ENCODE measurements at places on chromosomes 13 and 19. TPM values are rescaled to one million over a fixed set of nuclear protein-coding genes. Genes with fewer than 3 reads are reported as not detected.

- no peak overlapping the region for H3K27ac ChIP-seq
- DNase-seq = no peak
- no peaks in the 10 kb centered on the region for H3K27me3 ChIP-seq
- no peak overlapping the region for H3K4me3 ChIP-seq
- H3K4me1 ChIP-seq = no peaks in the 10 kb centered on the region
Measured at GRCh38 chr13:91426913-91427312, 28.5 kb downstream of the GPC5 start.

DNA sequence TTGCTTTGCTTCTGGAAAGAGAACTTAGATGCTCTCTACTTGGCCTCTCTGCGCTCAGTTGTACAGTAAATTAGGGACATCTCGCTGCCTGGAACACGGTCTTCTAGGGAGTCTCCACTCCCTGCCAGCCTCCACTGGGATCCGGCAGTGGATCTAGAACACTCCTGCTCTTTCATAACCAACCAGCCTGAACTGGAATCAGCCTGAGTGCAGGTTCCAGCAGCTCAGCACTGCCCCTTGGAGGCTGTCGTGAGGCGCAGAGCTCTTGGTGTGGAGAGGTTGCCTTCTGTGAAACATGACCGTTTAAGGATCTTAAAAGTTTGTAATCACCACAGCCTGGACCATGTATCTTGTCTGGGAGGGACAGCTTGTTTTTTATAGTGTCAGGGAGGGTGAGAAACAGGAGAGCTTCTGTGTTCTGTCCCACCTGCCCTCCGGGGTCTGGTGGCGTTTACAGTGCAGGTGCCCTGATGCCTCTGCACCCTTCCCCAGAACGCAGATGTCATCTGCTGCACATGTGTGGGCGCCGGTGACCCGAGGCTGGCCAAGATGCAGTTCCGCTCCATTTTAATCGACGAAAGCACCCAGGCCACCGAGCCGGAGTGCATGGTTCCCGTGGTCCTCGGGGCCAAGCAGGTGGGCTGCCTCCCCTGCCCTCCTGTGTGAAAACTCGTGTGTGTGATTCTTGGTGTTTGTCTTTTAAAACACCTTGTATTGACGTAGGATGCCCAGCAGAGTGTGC is 24.8 kb downstream of the UPF1 start:
- no peaks in the 10 kb centered on the region for H3K27me3 ChIP-seq
- no peak overlapping the region for H3K4me3 ChIP-seq
- DNase-seq = no peak
- no peaks in the 10 kb centered on the region for H3K4me1 ChIP-seq
- peaks cover 83% of the 10 kb centered on the region for H3K36me3 ChIP-seq
- no peak overlapping the region for H3K27ac ChIP-seq

GRCh38 chr13:95304453-95304852 is 3.2 kb upstream of the ABCC4 start:
- no peaks in the 10 kb centered on the region for H3K27me3 ChIP-seq
- peaks cover 15% of the 10 kb centered on the region for H3K4me1 ChIP-seq
- no peak overlapping the region for H3K4me3 ChIP-seq
- no peak for DNase-seq
- H3K27ac ChIP-seq = no peak overlapping the region
- no peaks in the 10 kb centered on the region for H3K36me3 ChIP-seq

DNA sequence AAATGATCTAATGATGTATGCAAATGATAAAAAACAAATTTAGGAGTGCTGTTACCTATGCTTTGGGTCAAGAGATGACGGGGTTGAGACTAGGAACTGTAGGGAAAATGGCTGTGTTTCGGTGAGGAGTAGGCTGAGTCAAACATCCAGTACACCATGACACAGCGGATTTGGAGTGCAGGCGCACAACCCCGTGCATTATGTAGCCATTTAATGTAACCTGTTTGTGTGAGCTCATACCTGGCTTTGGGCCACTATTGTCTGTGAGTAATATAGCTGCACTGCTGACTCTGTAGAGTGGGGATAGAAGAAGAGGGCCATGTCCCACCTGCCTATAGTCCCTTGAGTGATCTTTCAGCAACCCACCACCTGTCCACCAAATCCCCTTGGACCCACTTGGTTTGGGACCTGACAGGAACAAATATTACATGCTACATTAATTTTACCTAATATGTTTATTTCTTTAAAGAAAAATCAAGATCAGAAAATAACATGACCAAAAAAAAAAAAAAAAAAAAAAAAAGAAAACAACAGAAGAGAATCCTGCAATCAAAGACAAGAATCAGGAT is 95.5 kb upstream of the KLHL1 start:
- H3K36me3 ChIP-seq = no peaks in the 10 kb centered on the region
- peak; percentile 4 for DNase-seq
- no peak overlapping the region for H3K4me3 ChIP-seq
- H3K4me1 ChIP-seq = no peaks in the 10 kb centered on the region
- no peak overlapping the region for H3K27ac ChIP-seq
- H3K27me3 ChIP-seq = no peaks in the 10 kb centered on the region

- no peak for DNase-seq
- H3K4me3 ChIP-seq = no peak overlapping the region
- H3K27me3 ChIP-seq = no peaks in the 10 kb centered on the region
- H3K27ac ChIP-seq = no peak overlapping the region
- H3K4me1 ChIP-seq = no peaks in the 10 kb centered on the region
- H3K36me3 ChIP-seq = no peaks in the 10 kb centered on the region
Measured at GRCh38 chr13:76148926-76149325, 512.8 kb downstream of the LMO7 start.

- H3K36me3 ChIP-seq = peaks cover 20% of the 10 kb centered on the region
- DNase-seq = no peak
- H3K27me3 ChIP-seq = no peaks in the 10 kb centered on the region
- H3K4me1 ChIP-seq = no peaks in the 10 kb centered on the region
Measured at GRCh38 chr19:11174336-11174735, 18.8 kb upstream of the SPC24 start.

DNA sequence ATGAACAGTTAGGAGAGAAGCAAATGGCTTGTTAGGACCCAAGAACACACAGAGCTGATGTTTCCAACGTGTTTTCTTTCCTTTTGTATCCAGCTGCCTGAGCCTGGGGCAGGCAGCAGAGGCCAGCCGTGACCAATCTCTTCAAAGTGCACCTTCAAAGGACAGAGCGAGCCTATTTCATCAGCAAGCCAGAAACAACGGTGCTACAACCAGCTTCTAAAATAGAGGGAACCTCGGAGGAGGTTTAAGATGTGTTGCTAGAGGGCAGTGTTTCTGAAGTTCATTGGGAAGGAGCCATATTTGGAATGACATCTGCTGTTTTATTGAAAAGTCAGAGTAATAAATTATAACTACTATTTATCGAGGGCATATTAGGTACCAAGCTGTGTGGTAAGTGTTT is 56.2 kb upstream of the RFC3 start:
- no peak overlapping the region for H3K27ac ChIP-seq
- H3K4me1 ChIP-seq = no peaks in the 10 kb centered on the region
- no peaks in the 10 kb centered on the region for H3K36me3 ChIP-seq
- no peak overlapping the region for H3K4me3 ChIP-seq
- peak; percentile 33 for DNase-seq

DNA sequence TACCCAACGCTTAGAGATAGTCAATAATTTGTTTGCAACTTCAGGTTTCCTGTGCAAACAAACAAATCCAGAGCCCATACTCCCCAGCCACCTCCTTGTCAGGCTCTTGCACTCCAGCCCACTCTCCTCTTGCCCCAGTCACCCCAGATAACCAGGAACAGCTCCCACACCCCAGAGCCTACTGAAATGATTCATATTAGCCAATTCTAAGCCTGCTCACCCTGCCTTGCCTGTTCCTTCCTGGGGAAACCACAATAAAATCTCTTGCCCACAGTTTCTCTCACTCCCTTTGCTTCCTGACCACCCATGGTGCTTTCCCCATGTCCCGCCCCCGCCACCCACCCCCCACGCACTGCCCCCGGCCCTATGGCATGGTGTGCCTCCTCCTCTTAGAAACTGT is 3.8 kb upstream of the ACTL9 start:
- 0 out of 2 replicates have a peak, but pooled peaks cover 6% of the 10 kb centered on the region for H3K27me3 ChIP-seq
- no peaks in the 10 kb centered on the region for H3K4me1 ChIP-seq
- H3K4me3 ChIP-seq = no peak overlapping the region

ZNF71 gene
- not detected for total RNA-seq

VAV1 gene
- 20.6 TPM for total RNA-seq

DPF1 gene
- total RNA-seq = 9.7 TPM

DNA sequence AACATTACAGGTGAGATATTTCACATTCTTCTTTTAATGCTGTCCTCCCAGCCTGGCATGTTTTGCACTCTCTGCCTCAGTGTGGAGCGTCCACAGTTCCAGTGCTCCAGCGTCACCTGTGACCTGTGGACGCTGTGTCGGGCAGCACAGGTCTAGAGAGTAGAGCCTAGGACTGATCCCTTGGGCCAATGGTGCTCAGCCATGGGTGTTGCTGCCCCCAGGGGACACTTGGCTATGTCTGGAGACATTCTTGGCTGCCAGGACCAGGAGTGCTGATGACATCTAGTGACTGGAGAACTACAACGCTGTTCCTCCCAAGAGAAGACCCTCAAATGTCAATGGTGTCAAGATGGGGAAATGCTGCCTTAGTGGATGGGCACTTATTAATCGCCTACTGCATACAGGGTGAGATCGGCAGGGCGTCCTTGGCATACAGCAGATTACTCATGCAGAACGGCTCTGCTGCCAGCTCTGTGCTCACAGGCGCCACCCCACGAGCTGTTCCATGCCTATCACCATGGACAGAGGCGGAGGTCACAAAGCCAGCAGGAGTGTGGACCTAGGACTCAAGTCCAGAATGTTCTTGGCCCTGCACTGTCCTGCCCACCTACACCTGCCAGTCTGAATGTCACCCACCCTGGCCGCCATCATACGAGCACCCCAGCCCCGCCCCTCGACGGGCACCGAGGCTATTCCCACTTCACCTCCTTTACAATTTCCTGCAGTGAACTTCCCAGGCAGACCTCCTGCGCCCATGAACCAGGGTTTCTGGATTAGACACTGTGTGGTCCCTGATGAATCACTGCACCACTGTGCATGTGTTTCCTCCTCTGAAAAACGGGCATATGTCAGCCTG is 13.9 kb upstream of the MADCAM1 start:
- no peaks in the 10 kb centered on the region for H3K27me3 ChIP-seq
- no peak overlapping the region for H3K4me3 ChIP-seq
- H3K27ac ChIP-seq = no peak overlapping the region

IL17D gene
- total RNA-seq = 0.25 TPM

- H3K4me1 ChIP-seq = peaks cover 30% of the 10 kb centered on the region
- H3K27ac ChIP-seq = no peak overlapping the region
- H3K36me3 ChIP-seq = no peaks in the 10 kb centered on the region
- DNase-seq = peak; percentile 77
- no peak overlapping the region for H3K4me3 ChIP-seq
Measured at GRCh38 chr13:95535243-95535642, 17.3 kb upstream of the CLDN10 start.

DNA sequence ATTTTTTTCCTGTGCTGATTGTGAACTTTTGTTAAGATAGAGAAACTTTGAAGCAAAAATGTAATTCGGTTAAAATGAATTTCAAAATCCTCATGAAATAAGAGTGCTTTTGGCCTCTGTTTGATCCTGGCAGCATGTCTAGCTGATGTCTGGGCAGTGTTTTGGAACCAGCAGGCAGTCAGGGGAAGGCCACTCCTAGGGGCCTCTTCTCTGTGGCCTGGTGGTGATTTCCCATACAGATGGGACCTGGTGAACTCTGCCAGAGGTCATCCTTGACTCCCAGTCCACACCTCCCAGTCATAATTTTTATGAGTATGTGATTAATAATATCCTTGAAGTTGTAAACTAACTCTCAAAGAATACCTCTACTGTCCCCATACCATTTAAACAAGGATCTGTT is 226.6 kb downstream of the PCCA start:
- H3K4me1 ChIP-seq = peaks cover 16% of the 10 kb centered on the region
- no peak overlapping the region for H3K4me3 ChIP-seq
- H3K36me3 ChIP-seq = no peaks in the 10 kb centered on the region
- H3K27ac ChIP-seq = no peak overlapping the region
- no peak for DNase-seq
- no peaks in the 10 kb centered on the region for H3K27me3 ChIP-seq
